A549 treated with RU486 at 1 μM for 4 hours (cell line): ENCODE measurements at places on chromosomes 12 and 14. TPM values are rescaled to one million over a fixed set of nuclear protein-coding genes. Genes with fewer than 3 reads are reported as not detected.

CMA1 gene
- not detected in 5 replicates for total RNA-seq

NPFF gene
- not detected in 5 replicates for total RNA-seq

NDRG2 gene
- 3.0 to 4.4 TPM (median 3.2 TPM) in 5 replicates for total RNA-seq

FOXA1 gene
- 6.8 to 12.4 TPM (median 10.6 TPM) in 5 replicates for total RNA-seq

DIP2B gene
- total RNA-seq = 15.0 to 18.6 TPM (median 16.9 TPM) in 5 replicates

RD3L gene
- total RNA-seq = not detected in 5 replicates

ZNF891 gene
- total RNA-seq = 0.21 to 0.44 TPM (median 0.42 TPM) in 5 replicates

BIN2 gene
- total RNA-seq = 0.12 to 0.21 TPM (median 0.15 TPM) in 4 of 5 replicates, not detected in the other

CCDC38 gene
- total RNA-seq = 0.07 to 0.13 TPM (median 0.12 TPM) in 3 of 5 replicates, not detected in the others

TRIP11 gene
- 5.4 to 10.6 TPM (median 7.9 TPM) in 5 replicates for total RNA-seq

DIO3 gene
- total RNA-seq = 0.12 TPM in 1 of 5 replicates, not detected in the others

NGB gene
- total RNA-seq = not detected in 5 replicates

TAS2R50 gene
- not detected in 5 replicates for total RNA-seq

OTOGL gene
- total RNA-seq = 0.02 TPM in 1 of 5 replicates, not detected in the others

RNASE1 gene
- total RNA-seq = 0.38 to 0.50 TPM (median 0.45 TPM) in 3 of 5 replicates, not detected in the others

EDDM3A gene
- total RNA-seq = not detected in 5 replicates

RPL10L gene
- total RNA-seq = not detected in 5 replicates

TOMM20L gene
- total RNA-seq = not detected in 5 replicates

PTPRO gene
- total RNA-seq = 0.05 to 0.08 TPM in 2 of 5 replicates, not detected in the others

PLCZ1 gene
- total RNA-seq = not detected in 5 replicates

SNX6 gene
- 43.7 to 103 TPM (median 74.5 TPM) in 5 replicates for total RNA-seq

KERA gene
- total RNA-seq = not detected in 5 replicates

SSPN gene
- 0.19 to 0.82 TPM (median 0.52 TPM) in 5 replicates for total RNA-seq
